Activated CD4-positive, alpha-beta memory T cell treated with anti-CD3 and anti-CD28 coated beads for 36 hours (primary cell): ENCODE measurements at places on chromosomes 6 and 20. TPM values are rescaled to one million over a fixed set of nuclear protein-coding genes. Genes with fewer than 3 reads are reported as not detected.

- DNase-seq, result no peak
Observed at GRCh38 chr6:48067148-48067712, 43.8 kb downstream of the PTCHD4 start.

DNA sequence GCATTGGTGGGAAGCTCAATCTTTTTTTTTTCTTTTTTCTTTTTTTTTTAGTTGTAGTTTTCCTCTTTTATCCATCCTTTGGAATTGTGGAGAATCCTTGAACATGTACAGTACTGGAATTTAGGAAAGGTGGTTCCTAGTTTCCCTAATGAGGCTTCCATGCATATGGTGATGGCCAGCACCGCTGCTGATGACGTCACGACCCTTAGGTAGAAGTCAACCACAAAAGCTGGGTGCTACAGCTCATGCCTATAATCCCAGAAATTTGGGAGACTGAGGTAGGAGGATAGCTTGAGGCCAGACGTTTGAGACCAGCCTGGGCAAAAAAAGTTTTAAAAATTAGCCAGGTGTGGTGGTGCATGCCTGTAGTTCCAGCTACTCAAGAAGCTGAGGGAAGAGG lies 79.3 kb upstream of the SOX4 start:
- no peak for DNase-seq

GRCh38 chr6:13848522-13849150 lies 34.3 kb upstream of the MCUR1 start:
- DNase-seq, result no peak

DNA sequence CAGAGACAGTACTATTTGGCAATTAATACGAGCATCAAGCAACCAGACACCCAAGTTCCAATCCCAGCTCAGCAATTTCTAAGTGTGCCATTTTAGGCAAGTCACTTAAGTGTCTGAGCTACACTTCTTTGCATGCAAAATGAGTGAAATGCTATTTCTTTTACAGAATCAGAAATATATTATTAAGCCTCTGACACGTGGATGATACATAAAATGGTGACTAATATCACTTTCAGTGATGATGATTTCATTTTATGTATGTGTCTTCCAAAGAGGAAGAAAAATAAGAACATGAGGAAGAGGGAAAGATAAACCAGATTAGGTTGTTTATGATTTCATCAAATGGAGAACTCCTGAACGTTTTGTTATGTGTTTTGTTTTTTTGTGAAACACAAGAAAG lies 158.6 kb downstream of the TSHZ2 start:
- DNase-seq, result no peak

DNA sequence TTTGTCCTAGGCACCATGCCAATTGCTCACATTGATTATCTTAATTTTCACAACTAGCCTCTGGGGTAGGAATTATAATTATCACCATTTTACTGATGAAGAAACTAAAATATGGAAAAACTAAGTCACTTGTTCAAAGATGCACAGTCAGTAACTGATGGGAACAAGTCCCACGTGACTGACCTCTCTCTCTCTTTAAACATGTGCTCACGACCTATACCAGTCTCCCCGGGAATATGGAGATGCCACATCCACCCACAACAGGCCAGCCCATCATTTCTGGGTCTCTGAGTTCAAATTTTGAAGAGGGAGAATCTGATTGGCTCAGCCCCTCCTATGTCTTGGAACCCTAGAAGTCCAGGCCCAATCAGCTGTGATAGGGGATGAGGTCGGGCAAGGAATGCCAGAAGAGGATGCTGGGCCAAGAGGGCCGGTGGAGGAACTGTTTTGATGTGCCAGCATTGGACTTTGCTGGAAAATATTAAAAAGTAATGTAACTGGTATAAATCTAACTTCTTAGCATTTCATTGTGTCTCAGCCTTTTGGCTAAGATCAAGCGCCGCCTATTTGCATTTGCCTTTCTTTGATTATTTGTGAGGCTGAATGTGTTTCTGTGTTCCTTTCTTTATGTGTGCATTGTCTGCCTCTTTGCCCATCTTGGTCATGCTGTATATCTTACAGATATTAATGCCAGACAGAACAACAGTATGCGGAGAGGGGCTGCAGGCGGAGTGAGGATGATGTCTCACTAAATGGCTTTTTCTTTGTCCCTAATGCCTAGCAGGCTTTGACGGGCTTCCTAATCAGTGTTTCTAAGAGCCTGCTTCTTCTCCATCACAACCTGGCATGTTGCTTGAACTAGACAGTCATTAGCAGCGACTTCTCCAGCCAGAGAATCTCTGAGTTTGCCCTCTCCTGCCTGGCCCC lies 126.6 kb downstream of the VEGFA start:
- DNase-seq, result no peak

- DNase-seq, result no peak
Observed at GRCh38 chr6:32215617-32216016, 8.2 kb downstream of the NOTCH4 start.

DNA sequence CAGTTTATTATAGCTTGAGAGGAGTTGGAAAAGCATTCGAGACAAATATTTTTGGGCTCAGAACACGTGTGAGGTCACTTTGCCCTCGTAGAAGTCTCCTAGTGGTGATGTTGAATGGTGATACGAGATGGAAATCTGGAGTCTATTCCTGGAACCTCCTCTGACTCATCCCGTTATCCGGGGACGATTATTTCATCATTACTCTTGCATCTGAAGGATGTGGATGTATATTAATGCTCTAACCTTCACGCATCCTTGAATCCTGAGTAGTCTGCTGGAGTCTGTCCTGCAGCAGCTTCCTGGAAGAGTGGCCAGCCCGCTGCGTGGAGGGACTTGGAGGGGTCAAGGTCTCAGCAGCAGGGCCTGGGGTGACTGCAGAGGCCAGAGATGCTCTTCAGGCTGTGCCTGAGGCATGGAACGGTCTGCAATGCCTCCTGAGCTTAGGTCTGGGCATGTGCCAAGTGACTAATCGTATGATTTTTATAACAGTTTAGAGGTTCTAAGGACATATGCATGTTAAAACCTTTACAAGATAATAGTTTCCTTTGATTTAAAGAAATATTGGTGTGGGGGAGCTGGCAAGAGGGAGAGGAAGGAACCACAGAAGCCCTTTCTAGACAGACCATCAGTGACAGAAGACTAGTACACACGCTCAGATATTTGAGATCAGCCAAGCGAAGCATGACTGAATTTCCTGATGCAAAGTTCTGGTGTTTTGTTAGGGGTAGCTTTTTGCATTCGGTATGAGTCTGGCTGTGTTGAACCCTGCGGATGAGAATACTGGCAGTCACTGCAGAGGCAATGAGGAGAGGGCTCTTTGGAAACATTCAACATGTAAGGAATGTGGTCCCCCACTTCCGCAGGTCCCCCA lies 400.2 kb downstream of the QKI start:
- no peak for DNase-seq

- no peak for DNase-seq
Observed at GRCh38 chr6:88238901-88239300, 72.8 kb upstream of the CNR1 start.

SLC17A1 gene
- total RNA-seq, result not detected

CDH4 gene
- total RNA-seq, result 0.21 TPM

MCM3 gene
- total RNA-seq, result 244 TPM

OR2H1 gene
- total RNA-seq, result not detected

RIPPLY2 gene
- not detected for total RNA-seq

FOXF2 gene
- not detected for total RNA-seq

BACH2 gene
- total RNA-seq, result 49.2 TPM

CHRNA4 gene
- not detected for total RNA-seq
